Stimulated activated CD4-positive, alpha-beta T cell treated with anti-CD3 and anti-CD28 coated beads, Interleukin-1b, Interleukin-23, amount 100 ng/mL, for 1 hour (primary cell): ENCODE measurements at places on chromosomes 16 and 17.

GRCh38 chr16:49452578-49452977 lies 79.0 kb downstream of the C16orf78 start:
- DNase-seq: no peak

- no peak for DNase-seq
Observed at GRCh38 chr16:80718480-80719220, 85.7 kb downstream of the CDYL2 start.

- peak; percentile 58 for DNase-seq
Observed at GRCh38 chr17:1275962-1276736, 3.3 kb upstream of the TRARG1 start.

DNA sequence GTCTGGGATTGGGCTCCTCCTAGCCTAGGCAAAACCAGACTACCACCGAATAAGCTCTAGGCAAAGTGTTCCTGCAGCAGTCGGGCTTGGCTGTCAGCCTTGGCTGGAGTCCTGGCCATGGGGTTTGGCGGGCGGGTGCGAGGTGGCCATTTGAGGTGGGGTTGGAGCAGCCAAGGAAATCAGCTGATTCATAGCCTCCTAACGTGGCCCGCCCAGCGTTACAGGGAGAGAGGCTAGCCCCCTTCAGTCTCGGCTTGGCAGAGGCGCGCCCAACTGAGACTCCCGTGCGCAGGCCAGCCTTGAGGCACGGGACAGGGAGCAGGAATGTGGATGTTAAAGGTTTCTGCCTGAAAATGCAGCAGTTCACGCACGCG lies 1.9 kb downstream of the PMP22 start:
- no peak for DNase-seq

DNA sequence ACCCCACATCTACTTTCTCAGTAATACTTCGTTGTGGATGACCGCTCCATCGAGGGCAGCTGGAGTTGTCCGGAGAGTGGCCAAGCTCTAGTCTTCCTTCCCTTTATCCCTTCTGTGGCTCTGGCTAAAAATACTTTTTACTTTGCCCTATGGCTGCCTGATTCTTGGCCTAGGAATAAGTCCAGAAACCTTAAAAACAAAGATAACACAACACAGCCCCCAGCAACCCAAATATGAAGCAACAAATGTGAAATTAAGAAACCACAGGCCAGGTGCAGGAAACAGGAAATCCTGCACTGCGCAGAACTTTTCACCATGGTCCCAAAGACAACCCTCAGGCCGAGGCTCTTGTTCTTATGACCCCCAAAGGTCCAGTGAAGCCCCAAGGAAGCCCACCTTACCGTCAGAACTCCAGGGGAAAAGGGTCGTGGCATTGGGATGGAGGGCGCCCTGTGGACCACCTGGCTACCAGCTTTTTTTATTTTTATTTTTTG lies 26.0 kb downstream of the TK2 start:
- DNase-seq: no peak

DNA sequence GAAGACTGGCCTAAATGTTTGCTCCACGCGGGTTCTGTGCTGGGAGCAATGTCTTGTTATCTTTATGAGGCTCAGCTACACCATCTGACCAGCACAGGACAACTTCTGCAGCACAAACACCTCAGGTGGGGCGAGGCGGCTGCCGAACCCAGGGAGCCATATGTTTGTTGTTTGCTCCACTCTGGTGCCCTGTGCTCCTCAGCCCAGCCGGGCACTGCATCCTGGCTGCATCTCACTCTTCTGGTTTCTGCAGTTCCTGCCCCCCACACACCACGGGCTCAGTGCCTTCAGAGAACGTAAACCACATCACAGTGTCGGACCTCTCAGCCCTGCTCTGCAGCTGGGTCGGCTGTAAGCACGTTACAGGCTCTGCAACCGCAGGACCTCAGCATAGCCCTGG lies 32.4 kb downstream of the MXRA7 start:
- DNase-seq: no peak

DNA sequence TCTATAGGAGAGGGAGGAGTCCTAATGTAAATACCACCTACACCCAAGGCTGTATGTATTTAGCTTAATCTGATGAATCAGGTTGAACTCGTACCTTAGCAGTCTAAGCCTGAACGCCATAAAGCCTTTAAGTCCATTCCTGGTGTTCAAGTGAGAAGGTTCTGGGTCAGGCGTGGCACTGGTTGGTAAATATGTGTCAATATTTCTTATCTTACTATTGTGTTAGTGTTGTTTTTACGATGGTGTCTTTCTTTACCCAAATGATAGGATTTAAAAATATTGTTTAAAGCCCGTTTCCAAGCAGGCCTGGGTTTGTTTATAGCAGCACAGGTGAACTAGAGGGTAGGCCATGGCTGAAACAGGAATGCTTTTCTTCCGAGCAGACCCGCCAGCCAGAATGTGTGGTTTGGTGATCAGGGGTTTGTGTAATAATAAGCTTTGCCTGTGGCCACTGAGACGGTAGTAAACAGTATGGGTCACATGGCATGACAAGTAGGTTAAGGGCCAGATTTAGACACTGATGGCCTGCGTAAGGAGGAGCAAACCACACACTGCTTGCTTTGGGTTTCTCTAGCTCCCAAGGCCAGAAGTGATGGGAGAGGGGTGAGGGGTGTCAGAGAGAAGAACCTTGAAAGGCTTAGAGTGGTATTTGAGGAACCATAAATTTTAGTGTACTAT lies 3.3 kb downstream of the TMEM94 start:
- DNase-seq: no peak

GRCh38 chr16:13471036-13471435 lies 448.9 kb upstream of the ERCC4 start:
- DNase-seq: no peak

DNA sequence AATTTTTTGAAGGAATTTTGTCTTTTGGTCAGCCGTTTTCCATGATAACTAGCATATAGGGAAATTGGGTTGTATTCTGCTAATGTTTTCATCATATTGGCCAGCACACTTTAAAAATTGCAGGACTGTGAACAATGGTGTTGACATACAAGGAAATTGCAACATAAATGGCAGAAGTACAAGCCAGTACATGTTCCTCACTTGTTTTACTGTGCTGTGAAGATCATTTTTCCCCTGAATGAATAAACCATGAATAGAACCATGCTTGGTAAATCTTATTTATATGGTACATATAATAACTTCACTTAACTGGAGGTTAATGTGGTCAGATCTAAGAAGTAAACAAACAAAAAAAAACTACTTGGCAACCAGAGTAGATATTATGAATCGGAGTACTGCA lies 22.8 kb downstream of the OMG start:
- DNase-seq: no peak

- DNase-seq: no peak
Observed at GRCh38 chr17:8413328-8413727, 15.7 kb upstream of the RNF222 start.

DNA sequence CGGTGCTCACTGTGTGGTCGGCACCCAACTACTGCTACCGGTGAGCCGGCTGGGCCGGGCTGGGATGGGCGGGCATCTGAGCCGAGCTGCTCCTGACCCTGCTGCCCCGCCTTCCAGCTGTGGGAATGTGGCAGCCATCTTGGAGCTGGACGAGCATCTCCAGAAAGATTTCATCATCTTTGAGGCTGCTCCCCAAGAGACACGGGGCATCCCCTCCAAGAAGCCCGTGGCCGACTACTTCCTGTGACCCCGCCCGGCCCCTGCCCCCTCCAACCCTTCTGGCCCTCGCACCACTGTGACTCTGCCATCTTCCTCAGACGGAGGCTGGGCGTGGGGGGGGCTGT lies 6.9 kb downstream of the TBX6 start:
- DNase-seq: no peak

GRCh38 chr16:19418200-19418599 lies 517 bp downstream of the TMC5 start:
- DNase-seq: no peak

DNA sequence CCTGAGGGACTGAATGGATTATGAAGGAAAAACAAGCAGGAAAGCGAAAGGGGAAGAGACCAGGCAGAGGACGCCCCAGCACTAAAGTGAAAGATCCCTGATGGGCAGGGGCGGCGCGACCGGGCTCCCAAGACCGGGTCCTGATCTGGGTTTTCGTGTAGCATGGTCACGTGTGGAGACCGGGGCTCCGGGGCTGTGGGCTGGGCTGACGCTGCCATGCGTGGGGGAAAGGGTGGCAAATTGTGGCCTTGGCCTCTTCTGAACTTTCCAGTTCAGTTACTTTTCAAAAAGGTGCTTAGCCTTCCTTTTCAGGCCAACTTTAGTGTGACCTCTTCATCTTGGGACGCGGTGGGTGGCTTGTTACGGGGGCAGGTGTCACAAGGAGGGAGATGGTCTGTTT lies 57.5 kb downstream of the METRNL start:
- DNase-seq: no peak

- no peak for DNase-seq
Observed at GRCh38 chr17:18967916-18968315, 16.0 kb downstream of the SLC5A10 start.

- no peak for DNase-seq
Observed at GRCh38 chr17:11404431-11405276, 163.6 kb downstream of the SHISA6 start.

GRCh38 chr16:71526111-71526631 lies at the start of gene CHST4:
TSS of gene CHST4 (plus strand) at chr16:71526426. CDS start at chr16:71536678, 10,252 bp downstream.
- DNase-seq: no peak

DNA sequence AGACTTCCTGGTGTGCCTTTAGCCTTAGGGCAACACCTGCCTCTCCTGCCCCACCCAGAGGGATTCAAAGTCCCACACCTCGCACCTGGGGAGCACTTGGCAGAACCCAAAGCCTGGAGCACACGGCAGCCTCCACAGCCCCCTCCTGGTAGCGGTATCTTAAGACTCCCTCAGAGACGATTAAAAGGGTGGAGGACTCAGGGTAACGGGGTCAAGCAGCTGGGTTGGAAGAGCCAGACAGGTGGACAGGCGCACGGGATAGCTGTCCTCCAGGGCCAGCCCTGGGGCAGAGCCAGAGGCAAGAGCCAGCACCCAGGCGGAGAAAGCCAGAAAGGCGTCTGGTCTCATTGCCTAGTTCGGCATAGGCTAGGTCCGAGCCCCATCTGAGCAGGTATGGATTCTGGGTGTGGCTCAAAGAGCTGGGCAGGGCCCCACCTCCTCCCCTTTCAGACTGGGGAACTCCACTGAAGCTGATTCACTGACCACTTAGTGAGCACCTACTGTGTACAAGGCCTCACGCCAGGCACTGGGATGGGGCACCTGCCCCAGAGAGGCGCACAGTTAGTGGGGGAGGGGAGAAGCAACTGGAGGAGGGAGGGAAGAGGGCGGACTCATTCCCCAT lies 55.0 kb upstream of the MEAK7 start:
- DNase-seq: no peak

- DNase-seq: no peak
Observed at GRCh38 chr16:75111514-75111940, 5.1 kb downstream of the LDHD start.

DNA sequence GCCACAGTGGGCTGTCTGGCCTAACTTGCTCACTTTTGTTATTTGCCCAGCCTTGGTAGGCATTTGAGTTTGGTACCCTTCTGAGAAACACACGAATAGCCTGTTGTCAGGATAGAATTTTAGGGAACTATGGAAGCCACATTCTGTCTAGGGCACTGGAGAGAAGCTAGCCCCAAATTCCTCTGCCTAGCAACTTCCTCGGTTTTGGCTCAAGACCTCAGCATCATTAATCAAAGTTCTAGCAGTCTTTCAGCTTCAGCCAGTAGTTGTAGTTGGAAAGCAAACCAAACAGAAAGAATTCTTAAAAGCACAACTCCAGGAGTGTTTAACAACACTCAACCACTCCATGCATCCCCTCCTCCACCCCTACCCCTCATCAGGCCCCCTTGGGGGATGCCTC lies 572.1 kb upstream of the PSMD7 start:
- DNase-seq: no peak

DNA sequence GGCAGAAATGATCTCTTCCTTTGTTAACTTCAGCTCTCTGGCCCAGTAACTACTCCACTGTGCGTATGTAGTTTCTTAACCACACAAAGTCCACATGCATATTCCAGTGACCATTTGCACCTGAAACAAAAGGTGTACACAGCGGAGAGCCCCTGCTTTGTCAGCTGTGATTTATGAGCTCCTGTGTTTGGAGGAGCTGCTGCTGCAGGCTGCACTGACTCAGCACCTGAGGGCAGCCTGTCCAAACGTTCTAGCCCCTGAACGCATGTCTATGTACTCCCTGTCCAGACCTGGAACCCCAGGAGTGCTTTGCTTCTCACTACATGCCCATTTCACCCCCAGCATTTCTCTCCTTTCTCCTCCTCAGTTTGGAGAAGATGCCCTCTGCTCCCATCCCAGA lies 216.1 kb downstream of the ABCC12 start:
- DNase-seq: no peak

DNA sequence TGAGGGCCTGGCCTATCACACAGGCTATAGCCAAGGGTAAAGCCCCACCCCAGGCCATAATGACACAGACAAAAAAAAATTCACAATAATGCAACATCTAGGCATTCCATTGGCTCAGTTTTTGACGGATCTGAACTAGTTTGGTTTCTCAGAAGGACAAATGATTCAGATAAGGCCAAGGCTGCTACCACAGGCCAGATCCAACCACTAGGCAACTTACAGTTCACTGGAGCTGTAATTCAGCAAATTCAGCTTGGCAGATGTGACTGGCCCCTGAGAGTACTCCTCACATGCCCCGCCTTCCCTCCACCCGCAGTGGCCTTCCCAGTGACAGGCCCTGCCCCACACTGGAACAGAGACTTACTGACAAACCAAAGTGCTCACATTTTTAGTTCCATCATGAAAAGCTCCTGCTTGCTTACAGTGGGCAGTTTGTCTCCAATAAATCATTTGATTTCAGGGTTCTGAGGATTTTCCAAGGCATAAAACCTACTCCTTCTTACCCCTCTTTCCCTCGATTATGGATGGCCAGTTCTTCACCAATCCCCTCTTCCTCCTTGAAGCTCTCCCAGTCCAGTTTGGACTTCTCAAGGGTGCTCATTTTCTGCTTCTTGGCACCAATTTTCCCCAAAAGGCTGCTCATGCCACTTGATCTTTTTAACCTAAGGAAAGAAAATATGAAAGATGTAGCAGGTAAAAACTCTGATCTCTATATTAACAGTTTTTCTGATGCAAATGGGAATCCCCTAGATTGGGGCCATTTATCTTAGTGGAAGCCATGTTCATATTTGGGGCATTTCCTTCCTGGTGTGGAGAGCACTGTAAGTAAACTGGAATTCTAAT lies 53.3 kb upstream of the BCAR1 start:
- no peak for DNase-seq

GRCh38 chr16:11394593-11394960 lies 49.3 kb downstream of the RMI2 start:
- DNase-seq: no peak

DNA sequence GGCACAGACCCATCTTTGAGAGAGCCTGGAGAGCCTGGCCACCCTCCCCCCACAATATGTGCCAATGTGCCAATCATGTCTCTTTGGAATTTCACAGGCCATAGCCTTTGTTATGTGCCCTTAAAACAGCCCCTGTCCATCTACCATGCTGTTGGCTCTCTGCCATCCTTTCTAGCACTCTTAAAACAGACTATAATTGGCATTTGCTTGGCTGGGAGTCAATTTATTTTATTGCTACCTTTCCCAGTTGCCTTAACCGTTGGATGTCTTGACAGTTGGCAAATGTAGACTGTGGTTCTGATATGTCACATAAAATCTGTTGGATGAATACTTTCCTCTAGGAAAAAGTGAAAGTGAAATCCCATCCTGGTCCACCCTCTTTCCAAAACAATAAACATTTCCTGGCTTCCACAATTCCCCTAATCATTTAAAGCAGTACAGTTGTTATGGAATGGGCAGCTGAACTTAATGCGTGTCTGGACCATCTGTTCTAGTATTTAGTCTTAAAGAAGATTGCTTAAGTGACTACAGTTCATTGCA lies 394.0 kb downstream of the KCNJ2 start:
- no peak for DNase-seq

- DNase-seq: no peak
Observed at GRCh38 chr17:17737961-17738894, 57.0 kb downstream of the RAI1 start.

GRCh38 chr16:54241525-54241924 lies 45.1 kb downstream of the IRX3 start:
- no peak for DNase-seq
